Stimulated activated CD8-positive, alpha-beta memory T cell treated with anti-CD3 and anti-CD28 coated beads, Interleukin-7, amount 100 ng/mL, for 1 hour (primary cell): ENCODE measurements at places on chromosomes 5 and 9.

DNA sequence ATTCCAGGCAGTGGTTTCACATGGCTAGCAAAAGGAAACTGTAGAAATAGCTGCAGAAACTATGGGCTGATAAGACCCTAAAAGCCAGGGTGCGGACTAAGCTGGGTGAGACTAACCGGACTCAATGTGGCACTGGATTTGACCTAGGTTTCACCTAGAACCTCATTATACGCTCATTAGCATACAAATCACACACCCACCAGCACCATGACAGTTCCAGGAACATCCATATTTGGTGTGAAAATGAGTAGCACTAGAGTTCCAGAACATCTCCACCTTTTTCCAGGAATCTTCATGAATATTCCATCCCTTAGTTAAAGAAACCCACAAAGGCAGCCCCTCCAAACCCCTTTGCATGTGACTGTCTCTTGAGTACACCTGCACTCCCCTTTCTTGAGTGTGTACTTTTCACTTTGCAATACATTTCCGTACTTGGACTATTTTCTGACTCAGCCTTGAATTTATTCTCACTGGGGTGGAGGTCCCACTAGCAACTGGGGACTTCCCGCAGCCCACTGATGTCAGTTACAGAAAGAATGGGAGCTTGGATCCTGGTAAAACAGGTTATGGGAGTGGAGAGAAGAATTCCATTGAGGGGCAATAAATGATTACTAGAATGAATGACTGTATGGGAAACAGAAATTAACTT is 58.0 kb upstream of the SPATA31C2 start:
- no peak for DNase-seq

- no peak for DNase-seq
Measured at GRCh38 chr5:58455066-58455465, 4.8 kb downstream of the PLK2 start.

DNA sequence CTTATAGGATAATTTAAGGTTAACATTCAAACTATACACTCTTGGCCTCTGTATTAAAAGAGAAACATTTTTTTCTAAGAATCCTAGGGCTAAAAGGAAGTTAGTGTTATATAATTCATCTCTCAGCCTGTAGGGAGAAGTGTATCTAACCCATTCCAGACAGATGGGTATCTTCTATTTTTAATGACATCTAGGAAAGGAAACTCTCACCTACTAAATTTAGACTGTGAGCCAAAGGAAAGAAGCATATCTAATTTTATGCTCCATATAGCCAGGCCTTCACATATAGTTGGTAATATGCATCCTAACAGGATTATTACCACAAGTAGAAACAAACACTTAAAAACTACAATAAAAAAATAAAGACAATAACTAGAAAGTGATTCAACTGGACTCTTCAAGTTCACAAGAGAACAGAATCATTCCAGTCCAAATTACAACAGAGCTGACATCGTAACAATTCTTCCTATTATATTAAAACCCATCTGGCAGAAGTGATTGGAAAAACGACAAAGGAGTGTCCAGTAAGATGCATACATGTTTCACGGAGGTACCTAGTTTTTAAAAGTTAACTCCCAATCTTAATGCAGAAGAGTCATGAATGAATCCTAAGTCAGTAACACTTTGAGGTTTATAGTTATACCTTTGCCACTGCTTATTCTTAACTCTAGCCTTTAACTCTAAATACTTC is 39.4 kb downstream of the SCAI start:
- no peak for DNase-seq

DNA sequence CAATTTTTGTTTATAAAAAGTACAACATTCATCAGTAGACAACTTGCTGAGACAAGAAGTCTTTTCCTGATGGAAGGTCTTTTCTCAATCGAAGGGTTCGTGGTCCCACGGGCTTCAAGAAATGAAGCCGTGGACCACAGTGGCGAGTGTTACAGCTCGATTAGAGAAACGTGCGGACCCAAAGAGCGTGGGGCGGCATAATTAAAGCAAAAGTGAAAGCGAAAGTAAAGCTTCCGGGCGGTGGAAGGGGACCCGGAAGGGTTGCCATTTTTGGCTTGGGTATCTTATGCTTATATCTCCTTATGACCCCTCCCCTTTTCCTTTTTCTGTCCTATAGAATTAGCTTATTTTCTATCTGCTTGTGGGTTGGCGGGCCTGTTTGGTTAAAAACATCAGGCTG is 2309.4 kb upstream of the ACO1 start:
- no peak for DNase-seq

DNA sequence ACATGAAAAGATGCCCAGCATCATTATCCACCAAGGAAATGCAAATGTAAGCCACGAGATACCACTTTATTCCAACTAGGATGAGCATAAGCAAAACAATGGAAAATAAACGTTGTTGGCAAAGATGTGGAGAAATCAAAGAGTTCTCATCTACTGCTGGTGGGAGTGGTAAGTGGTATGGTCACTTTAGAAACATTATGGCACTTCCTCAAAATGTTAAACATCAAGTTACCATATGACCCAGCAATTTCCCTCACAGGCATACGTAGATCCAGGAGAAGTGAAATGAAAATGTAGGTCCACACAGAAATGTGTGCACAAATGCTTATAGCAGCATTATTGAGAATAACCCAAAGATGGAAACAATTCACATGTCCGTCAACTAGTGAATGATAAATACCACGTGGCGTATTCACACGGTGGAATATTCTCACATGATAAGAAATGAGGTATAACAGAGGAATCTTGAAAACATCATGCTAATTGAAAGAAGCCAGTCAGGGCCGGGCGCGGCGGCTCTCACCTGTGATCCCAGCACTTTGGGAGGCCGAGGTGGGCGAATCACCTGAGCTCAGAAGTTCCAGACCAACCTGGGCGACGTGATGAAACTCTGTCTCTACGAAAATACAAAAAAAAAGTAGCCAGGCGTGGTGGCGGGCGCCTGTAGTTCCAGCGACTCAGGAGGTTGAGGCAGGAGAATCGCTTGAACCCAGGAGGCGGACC is 16.4 kb upstream of the FLT4 start:
- no peak for DNase-seq

DNA sequence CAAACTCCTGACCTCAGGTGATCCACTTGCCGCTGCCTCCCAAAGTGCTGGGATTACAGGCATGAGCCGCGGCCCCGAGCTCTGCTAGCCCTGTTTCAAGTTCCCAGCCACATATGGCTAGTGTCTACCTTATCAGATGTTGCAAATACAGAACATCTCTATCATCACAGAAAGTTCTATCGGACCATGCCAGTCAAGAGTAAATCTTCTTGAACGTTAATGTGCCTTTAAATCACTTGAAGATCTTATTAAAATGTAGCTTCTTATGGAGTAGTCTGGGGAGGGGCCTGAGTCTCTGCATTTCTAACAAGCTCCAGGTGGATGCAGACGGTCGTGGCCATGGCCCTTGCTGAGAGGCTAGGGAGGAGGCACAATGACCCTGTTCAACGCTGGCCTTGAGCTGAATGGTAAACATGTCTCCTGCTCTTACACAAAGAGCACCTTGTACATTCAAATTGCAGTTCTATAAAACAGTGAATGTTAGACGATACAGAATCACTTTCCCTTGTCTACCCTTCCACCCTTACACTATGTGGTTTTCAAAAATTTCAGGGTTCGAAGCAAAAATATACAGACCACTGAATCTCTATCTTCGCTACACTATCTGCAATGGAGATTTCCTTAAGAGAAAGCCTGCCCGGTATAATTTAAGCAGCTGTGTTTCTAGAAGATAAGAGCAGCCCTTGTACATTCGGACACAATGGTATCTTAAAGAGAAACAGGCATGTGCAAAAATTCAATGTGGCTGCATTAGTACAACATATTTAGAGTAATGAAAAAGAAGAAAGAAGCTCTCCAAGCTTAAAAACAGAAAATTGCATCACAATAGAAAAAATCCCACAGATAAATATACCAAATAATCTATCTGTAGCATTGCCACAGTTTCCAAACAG is 114.1 kb downstream of the FRMD3 start:
- DNase-seq: no peak

- DNase-seq: no peak
Measured at GRCh38 chr5:142819292-142819691, 49.1 kb downstream of the ARHGAP26 start.

DNA sequence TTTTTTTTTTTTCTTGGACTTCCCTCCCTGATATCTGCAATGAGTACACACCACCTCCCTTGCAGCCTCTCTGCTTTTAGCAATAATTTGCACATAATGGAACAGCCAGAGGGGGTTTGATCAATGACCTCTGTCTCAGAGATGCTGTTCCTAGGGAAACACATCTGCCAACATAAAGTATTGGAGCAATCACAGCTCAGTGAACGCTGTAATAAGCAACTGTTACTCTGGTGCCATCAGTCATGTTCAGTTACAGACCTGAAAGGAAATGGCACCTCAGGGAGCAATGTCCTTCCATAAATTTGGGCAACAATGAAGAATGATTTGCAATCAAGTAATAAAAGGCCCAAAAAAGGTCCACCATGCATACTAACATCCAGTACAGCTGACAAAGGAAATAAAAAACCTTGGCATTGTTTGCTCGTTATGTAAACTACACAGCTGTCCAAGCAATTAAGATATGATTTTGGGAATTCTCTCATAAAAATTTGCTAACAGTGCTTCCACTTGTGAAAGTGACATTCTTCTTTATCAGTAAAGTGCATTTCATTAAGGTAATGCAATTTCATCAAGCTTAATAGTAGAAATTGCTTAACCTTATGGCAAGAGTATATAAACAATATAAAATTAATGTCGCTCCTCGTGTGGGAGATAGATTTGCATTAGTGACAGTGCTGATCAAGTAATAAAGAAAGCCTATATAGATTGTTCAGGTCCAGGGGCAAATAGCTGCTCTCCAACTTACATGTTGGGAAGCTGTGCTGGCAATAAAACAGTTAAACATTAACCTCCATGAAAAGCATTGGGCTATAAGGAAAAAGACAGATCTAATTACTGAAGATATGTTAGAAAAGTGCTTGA is 167.8 kb downstream of the RASEF start:
- DNase-seq: no peak

DNA sequence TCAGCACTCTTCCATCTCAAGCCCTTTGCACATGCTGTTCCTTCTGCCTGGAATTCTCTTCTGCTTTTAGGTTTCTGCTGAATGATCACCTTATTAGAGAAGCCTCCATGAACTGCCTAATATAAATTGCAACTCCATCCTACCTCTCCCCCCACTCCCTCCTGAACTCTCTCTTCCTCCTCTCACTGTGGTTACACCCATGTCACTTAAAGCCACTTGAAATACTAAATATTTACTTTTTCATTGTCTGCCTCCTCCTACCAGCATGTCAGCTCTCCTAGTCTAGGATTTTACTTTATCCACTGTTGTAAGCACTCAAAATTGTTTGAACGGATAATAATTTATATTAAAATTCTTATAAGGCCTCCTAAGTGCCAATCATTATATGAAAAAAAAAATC is 43.8 kb downstream of the ACTL7B start:
- no peak for DNase-seq

- no peak for DNase-seq
Measured at GRCh38 chr5:92424785-92425426, 1041.8 kb upstream of the ARRDC3 start.

DNA sequence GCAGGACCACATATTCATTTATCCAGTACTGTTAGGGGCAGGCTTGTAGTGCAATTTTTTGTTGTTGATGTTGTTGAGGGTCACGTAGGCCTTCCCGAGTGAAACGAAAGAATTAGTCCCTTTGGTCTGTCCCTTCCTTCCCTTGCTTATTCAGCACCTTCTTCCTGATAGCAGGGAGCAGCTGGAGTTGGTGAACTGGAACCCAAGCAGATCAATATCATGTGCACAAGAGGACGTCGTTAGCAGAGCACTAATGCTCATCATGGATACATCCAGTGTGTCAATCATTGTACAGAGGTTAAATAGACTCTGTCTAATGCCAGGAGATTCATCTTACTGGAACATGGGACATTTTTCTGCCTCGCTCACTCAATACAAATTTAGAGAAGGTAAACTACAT is 33.0 kb upstream of the MAP1B start:
- DNase-seq: no peak

DNA sequence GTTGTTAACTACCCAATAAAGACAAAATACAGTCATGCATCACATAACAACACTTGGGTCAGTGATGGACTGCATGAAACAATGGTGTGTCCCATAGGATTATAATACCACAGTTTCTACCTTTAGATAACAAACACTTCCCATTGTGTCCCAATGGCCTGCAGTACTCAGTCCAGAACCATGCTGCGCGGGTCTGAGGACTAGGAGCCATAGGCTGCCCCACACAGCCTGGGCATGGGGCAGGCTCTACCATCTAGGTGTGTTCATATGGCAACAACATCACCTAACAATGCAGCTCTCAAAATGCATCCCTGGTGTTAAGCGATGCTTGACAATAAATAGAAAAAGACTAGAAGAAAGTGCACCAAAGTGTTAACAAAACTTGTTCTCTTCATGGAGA is 6.8 kb downstream of the IPPK start:
- no peak for DNase-seq

DNA sequence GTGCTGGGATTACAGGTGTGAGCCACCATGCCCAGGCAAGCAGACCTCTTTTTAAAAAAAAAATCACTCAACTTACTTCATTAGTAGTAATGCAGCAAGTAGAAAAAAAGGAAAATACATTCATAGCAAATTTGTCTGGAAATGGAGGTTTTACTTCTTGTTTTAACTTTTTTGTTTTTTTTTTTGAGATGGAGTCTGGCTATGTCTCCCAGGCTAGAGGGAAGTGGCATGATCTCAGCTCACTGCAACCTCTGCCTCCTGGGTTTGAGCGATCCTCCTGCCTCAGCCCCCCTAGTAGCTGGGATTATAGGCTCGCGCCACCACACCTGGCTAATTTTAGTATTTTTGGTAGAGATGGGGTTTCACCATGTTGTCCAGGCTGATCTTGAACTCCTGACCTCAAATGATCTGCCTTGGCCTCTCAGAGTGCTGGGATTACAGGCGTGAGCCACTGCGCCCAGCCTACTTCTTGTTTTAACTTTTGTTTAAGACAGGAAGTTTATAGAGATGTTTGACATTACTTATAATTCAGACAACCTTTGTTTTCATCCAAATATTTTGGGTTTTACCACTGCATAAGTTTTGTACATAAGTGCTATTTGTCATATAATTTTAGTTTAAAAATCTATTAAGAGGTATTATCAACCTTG is 26.5 kb downstream of the UBE2R2 start:
- no peak for DNase-seq

DNA sequence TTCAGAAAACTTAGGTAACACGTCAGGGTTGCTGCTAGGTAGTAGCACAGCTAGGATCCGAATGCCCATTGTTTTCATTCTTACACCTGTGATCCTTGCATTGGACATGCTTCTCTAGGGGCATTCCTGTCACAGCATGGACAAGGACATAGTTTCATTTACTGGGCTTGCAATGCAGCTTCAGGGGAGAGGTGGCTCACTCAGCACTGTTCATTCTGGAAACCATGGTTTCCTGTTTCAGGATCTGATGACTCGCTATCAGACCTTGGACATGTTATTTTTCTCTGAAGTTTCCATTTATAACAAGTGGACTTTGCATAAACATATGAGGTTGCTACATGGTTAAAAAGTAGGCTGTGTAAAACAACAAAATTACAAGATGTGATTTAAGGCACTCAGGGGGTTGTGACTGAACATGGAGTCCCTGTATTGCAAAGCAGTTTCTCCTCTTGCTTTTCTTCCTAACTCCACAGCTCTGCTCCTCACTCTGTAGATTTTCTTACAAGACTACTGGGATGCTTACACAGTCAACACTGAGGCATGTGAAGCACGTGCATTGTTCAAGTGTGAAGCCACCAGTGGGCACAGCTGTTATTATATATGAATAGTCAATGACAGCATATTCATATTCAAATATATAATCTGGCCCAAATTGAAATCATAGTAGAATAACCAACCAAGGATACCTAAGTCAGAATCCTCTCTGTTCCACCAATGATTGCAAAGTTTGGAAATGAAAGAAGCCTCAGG is 66.1 kb upstream of the STK32A start:
- DNase-seq: no peak

- no peak for DNase-seq
Measured at GRCh38 chr5:103889500-103890209, 327.1 kb upstream of the NUDT12 start.
